ENCODE measurements at places on chromosomes 13 and 19.
A peak's percentile ranks its signal among the peaks of the same experiment; 100 is the strongest.

- no peak for DNase-seq
Observed at GRCh38 chr13:89541091-89542030, 1806.1 kb upstream of the MIR17HG start.

- no peak for DNase-seq
Observed at GRCh38 chr19:49441210-49441959, at the start of gene SLC17A7. SLC17A7 (minus strand) TSS chr19:49441527; CDS start chr19:49441379, 148 bp downstream.

GRCh38 chr19:3365836-3366752 is at the start of gene NFIC:
NFIC (plus strand) TSS chr19:3366583; CDS start chr19:3366637, 54 bp downstream.
- peak; percentile 48 for DNase-seq

- DNase-seq = peak; percentile 56
Observed at GRCh38 chr13:75621147-75621546, 15.0 kb upstream of the LMO7 start.

- no peak for DNase-seq
Observed at GRCh38 chr19:17235971-17236777, 9.5 kb downstream of the NR2F6 start.

DNA sequence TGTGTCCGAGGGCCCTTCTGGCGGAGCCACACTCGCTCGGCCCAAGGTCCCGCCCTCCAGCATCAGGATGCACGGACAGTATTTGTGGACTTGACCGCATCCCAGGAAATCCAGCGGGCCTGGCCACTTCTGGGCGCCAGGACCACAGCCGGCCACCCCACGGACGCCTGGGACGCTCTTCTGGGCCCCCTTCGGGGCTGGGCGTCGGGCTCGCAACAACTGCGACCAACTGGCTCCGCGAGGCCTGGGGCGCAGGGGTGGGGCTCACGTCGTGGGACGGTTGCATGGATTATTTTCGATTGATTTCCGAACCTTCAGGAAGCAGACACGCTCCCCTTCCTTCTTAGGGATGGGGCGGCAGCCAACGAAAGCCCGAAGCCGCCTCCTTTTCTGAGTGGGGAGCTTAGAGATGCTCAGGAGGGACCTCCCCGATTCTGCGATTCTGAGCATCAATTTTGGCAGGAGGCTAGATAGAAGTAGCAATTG is 521 bp upstream of the NUP58 start:
- no peak for DNase-seq

- peak; percentile 40 for DNase-seq
Observed at GRCh38 chr19:52535771-52536447, 8.4 kb downstream of the ZNF808 start.
